ENCODE measurements at places on chromosomes 7 and 10. TPM values are rescaled to one million over a fixed set of nuclear protein-coding genes. Genes with fewer than 3 reads are reported as not detected.

LYZL1 gene
- not detected for total RNA-seq

DNA sequence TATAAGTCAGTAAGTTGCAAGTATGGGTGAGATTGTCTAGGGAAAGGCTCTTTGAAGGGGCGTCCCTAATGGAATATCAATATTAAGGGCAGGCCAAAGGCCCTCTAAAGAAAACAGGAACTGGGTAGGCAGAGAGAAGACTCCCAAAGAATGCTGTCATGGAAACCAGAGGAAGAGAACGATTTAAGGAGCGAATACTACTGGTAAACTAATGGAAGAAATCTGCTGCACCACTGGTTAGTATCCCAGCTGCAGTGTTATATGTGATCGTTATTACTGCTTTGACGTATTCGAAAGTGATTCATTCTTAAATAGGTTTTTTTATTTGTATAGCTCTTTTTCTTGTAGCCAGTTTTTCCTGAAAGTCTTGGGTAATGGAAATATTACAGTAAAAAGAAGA is 1.3 kb downstream of the CASP2 start:
- peak overlapping the region; percentile 97 for H3K4me3 ChIP-seq
- H3K27ac ChIP-seq = peak overlapping the region; percentile 91
- peaks cover 34% of the 10 kb centered on the region for H3K4me1 ChIP-seq
- H3K27me3 ChIP-seq = no peaks in the 10 kb centered on the region
- DNase-seq = no peak
- H3K36me3 ChIP-seq = peaks cover 16% of the 10 kb centered on the region

GRCh38 chr7:83882551-83882950 is 233.6 kb upstream of the SEMA3E start:
- DNase-seq = no peak
- H3K4me3 ChIP-seq = no peak overlapping the region
- H3K4me1 ChIP-seq = no peaks in the 10 kb centered on the region
- no peaks in the 10 kb centered on the region for H3K36me3 ChIP-seq

DNA sequence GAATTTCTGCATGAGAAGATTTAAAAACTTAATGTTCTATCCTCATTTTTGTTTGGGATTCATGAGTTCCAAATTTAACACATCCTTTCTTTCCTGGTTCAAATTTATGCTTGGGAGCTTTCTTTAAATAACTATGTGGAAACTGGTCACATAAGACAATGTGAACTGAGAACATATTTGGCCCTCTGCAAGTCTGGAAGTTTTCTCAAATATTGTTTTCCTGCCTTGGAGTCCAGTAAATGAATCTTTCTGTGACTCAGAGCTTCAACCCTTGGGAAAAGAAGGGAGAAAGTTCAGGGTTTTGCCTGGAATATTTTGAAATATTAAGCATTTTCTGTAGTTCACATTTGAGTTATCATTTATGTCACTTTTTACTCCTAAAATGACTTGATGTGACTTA is 559.0 kb upstream of the NRP1 start:
- H3K27ac ChIP-seq = no peak overlapping the region
- H3K4me3 ChIP-seq = no peak overlapping the region
- H3K27me3 ChIP-seq = peaks cover 4% of the 10 kb centered on the region
- peak; percentile 20 for DNase-seq
- H3K36me3 ChIP-seq = no peaks in the 10 kb centered on the region

DNA sequence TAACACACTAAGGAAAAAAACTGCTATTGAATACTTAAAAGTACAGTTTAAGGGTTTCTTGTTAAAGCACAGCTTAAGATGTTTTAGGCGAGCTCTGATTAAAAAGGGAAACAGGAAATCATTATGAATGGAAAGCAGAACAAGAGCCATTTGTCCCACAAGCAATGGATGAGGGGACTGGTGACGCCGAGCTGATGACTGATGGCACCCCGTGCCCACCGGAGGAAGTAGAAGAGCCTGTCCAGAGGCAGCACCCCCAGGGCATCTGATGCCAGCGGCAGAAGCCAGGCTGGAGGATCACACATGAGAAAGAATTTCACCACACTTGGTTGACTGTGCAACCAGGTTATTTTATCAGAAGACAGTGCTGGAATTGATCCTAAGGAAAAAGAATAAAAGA is 15.0 kb upstream of the INSIG1 start:
- H3K27me3 ChIP-seq = no peaks in the 10 kb centered on the region
- no peak overlapping the region for H3K4me3 ChIP-seq
- no peak for DNase-seq
- no peak overlapping the region for H3K27ac ChIP-seq
- peaks cover 17% of the 10 kb centered on the region for H3K4me1 ChIP-seq
- H3K36me3 ChIP-seq = no peaks in the 10 kb centered on the region

All from endothelial cell of umbilical vein (primary cell).